ENCODE measurements at places on chromosomes 6 and 20.

- DNase-seq = no peak
Measured at GRCh38 chr6:56435326-56435725, 187.9 kb upstream of the COL21A1 start.

DNA sequence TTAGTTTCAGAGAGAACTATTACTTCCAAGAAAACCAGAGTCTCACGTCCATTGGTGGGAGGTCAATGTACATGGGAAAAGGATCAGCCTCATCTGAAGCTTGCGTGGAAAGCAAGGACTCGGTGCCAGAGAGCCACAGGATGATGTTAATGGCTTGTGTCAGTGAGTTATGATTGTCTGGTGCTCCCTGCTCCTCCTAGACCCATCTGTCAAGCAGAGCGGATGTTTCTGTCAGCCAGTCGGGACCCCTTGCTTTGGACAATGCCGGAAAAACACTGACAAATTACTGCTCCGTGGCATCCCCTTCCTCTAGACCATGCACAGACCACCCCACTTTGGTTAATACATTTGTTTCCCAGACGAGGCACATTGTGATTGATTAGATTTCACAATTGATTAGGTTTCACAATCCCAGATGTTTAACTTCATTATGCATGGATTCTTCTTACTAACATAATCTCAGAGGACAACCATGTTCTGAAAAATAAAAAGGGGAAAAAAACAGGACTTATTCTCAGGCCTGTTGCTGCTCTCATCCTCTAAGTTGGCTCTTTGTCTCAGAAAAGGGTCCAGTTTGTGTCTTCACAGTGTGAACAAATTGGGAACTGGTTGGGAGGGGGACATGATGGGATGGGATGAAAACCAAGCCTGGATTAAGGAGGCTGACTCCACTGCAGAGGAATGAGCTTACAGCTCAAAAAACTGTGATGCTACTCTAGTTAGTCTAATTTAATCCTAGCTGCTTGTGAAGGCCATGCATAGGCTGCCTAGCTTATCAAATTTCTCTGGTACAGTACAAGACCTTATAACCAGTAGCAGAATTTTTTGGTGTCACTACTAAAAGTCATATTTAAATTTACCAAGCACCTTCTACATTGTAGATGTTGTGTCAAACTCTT, 51.9 kb downstream of the UNC5CL start:
- no peak for DNase-seq

GRCh38 chr20:34282041-34282440, 21.1 kb downstream of the AHCY start:
- DNase-seq = no peak

GRCh38 chr6:150503041-150503440, 96.6 kb upstream of the PLEKHG1 start:
- DNase-seq = no peak

GRCh38 chr20:39853636-39854035, 835.4 kb downstream of the MAFB start:
- no peak for DNase-seq

DNA sequence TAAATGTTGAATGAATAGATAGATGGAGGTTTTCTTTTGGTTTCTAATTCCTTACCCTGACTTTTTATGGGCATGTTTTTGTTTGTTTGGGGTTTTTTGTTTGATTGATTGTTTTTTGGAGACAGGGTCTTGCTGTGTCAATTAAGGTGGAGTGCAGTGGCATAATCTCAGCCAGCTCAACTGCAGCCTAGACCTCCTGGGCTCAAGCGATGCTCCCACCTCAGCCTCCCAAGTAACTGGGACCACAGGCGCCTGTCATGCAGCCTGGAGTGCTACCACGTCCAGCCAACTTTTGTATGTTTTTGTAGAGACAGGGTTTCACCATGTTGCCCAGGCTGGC, 1.5 kb upstream of the NUDT3 start:
- DNase-seq = no peak

- DNase-seq = no peak
Measured at GRCh38 chr6:3363296-3364025, 93.4 kb downstream of the SLC22A23 start.

DNA sequence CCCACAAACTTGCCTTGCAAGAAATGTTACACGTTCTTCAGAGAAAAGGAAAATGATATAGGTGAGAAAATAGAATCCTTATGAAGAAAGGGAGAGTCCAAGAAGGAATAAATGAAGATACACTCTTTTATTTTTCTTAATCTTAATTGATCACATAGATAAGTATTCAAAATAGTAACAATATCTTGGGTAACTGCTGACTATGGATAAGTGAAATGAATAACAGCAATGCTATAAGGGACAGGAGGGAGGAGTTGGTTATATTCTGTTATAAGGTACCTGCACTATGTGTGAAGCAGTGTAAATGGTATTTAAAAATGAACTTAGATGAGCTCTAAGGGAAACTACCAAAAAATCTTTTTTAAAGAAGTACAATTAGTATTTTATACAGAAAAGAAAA, 38.3 kb downstream of the RANBP9 start:
- DNase-seq = no peak

GRCh38 chr20:63295422-63295821, 2.4 kb downstream of the COL20A1 start:
- no peak for DNase-seq

- DNase-seq = no peak
Measured at GRCh38 chr20:37303637-37304036, 14.2 kb downstream of the MANBAL start.

- no peak for DNase-seq
Measured at GRCh38 chr6:11434565-11435326, 102.8 kb upstream of the TMEM170B start.

- DNase-seq = no peak
Measured at GRCh38 chr6:44920952-44921491, 407.1 kb upstream of the RUNX2 start.

GRCh38 chr20:8635048-8635572, 433.8 kb upstream of the PLCB4 start:
- DNase-seq = no peak

GRCh38 chr6:121800047-121800446, 364.6 kb downstream of the GJA1 start:
- DNase-seq = no peak
